GM23338 (cell line): ENCODE measurements at places on chromosomes 5 and 9.

DNA sequence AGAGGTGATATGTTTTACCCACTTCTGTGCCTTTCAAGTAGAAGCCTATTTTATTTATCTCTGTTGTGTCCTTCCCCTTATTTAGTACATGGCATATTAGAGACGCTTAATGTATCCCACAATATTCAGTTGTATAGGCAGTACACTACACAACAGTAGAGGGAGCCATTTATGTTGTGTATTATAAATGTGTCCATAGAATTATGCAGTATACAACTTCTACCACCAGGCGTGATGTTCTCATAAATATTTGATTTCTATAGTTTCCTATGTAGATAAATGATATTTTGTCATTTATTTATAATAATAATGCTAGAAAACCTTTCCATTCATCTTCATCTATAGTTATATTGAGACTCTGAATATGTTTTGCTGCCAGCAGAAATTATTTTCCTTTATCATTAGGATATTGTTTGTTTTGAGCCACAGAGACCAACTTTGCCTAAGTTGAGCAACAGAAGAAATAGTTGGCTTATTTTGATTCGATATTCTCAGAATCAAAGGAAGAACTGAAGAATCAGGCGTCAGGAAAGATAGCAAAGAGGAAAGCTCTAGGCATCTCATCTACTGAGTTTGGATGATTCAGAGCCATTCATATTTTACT is 81.7 kb downstream of the ADAMTS19 start:
- DNase-seq, result peak; percentile 13

DNA sequence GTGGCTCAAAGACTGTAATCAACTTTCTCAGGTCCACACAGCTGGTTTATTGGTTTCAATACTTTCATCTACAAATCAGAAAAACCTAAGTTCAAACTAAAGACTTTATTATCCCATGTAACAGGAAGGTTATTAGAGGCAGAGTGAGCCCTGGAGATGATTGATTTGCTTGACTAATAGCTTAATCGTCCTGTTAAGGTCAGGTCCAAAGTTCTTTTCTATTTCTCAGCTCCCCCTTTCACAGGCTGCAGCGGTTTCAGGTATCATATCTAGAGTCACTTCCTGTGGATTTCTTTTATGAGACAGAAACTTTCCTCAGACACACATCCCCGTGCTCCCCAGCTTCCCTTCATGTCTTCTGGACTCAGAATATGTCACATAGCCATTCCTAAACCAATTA is 166.4 kb downstream of the PRELID2 start:
- no peak for DNase-seq

DNA sequence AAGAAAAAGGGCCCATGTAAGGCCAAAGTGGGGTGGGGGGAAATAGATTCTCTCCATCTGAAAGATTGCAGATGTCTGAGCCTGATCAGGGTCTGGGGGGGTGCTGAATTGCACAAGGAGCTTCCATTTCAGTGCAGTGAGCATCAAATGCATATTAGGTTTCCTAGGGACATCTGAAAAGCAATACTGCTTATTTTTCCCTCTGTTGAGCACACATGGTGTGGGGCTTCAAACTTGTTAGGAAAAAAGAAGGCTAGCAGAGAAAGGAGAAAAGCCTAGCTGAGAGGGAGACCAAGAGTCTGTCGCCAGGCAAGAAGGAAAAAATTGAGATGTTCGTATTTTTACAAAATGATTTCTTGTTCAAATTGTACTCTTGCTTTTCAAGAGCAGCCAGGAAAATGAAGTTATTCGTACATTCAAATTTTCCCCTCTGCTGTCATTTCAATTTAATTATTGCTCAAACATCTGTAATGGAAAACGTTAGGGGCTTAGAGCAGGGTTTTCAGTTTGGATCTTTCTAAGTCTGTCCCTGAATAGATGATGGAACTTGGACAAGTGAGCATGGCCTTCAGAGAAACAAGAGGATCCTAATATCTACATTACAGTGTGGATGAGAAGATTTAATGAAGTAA is 191.9 kb upstream of the GAS1 start:
- no peak for DNase-seq

DNA sequence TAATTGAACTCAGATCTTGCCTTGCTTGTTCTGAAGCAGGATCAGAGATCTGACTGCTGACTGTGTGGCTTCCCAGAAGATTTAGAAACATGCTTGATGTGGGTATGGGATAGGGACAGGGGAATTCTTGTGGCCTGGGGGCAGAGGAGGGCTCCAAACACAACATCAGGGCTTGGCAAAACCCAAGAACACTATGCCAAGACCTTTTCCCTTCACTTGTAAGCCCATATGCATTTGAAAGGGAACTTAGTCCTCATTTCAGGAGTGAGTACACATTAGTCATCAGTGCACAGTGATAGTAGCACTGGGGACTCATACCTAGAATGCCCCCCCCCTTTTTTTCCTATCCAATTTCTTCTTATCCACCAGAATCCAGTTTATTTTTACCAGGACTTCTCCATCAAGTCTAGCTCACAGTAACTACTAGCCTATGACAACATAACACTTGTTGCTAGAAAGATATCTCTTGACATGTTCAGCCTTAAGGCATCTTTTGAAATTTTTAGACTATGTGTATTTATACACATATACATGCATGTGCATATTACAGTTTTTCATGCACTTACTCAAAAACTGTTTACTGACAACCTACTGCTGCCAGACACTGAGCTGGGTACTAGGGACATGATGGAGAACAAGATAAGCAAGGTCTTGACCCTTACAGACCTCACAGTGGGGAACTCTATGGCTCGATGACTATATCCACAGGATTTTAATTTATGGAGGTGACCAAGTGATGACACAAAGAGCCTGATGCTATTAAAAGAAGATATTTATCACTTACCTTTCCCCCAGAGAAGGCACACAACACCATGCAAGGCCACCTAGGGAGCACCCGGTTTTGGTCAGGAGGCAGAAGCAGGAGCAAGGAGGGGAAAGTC is 158.3 kb upstream of the MAP3K1 start:
- DNase-seq, result no peak

DNA sequence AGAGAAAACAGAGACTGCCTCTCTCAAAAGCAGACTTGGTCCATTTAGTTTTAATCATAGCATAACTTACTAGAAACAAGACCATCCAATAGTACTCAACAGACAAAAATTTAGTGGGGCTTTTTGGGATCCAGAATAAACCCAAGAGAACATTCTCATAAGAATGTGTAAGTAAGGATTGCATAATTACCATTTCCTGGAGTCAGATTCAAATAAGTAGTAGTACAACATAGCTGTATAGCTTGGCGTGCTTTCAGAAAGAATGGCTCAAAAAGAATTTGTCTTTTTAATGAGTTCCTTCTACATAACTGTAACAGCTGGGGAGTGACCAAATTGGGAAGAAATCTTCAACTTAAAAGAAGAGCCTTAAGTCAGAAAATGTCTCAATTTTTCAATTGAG is 145.4 kb downstream of the DENND1A start:
- no peak for DNase-seq

DNA sequence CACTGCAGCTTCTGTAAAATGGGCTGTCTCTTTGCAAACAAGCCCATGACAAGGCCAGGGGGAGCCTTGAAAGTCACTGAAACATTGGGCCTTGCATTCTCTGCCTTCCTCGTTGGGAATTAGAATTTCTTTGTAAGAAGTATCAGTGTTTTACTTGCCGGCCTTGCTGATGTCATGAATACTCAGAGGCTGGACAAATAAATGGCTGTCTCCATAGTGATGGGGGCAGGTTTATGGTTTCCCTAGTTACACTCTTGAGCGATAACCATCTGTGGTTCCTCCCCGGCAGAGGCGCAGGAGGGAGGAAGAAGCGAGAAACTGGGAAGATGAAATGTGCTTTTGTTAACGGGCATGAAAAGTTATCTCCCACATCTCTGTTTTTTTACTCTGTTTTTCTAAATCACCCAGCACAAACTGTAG is 272.7 kb upstream of the PANK3 start:
- no peak for DNase-seq

- DNase-seq, result no peak
Measured at GRCh38 chr5:15376803-15377202, 123.2 kb upstream of the FBXL7 start.

GRCh38 chr5:96856371-96856770 is 19.9 kb upstream of the ERAP2 start:
- DNase-seq, result no peak

DNA sequence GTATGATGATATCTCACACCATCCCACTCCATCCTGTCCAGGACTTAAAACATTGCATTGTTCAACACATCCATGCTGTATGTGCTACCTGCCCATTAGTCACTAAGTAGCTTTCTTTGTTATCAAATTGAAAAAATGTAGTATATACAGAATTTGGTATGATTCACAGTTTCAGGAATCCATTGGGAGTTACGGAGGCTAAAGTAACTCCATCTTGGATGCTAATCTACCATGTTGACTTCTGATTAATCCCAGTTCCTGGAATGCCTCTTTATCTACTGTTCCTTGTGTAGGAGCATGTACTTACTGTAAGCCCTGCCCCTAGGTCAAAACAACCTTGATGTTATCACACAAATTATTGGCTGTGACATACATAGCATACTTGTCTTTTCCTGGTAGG is 38.9 kb upstream of the FOXB2 start:
- no peak for DNase-seq

GRCh38 chr5:158886957-158887356 is 212.8 kb downstream of the EBF1 start:
- DNase-seq, result no peak

GRCh38 chr5:58875599-58875998 is 292.7 kb downstream of the RAB3C start:
- no peak for DNase-seq

GRCh38 chr9:71647094-71647591 is 121.2 kb downstream of the CEMIP2 start:
- DNase-seq, result peak; percentile 12

DNA sequence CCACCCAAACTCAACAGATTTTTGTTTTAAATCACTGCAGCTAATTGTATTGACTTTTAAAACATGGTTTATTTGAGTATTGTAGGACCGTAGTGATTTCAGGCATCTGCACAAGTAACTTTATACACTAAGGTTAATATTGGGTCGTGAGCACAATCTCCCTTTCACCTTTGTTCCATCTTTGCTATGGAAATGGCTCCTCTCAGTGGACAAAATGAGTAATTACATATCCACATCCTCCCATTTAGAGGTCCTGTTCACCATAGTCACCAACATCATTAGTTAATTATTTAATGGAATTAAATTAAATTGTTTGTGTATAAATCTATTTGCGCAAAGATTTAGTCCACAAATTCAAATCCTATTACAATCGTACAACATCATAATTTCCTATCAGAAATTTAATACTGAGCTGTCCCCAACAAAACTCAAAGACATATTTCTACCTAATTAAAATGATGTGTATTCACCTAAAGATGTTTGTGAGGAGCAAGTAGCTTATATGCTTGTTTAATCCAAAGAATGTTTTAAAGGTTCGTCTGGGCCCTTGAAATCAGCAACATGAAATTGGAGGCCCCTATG is 173.0 kb upstream of the DAPK1 start:
- DNase-seq, result peak; percentile 75
